ENCODE measurements at places on chromosomes 1 and 21.

- DNase-seq = peak; percentile 53
These were observed 13.6 kb downstream of the PCNX2 start for GRCh38 chr1:233281711-233282581.

GRCh38 chr1:185808631-185809030, 74.4 kb downstream of the HMCN1 start:
- DNase-seq = no peak

- no peak for DNase-seq
These were observed 38.5 kb upstream of the SGIP1 start for GRCh38 chr1:66495495-66495894.

- no peak for DNase-seq
These were observed 7.6 kb downstream of the RNF19B start for GRCh38 chr1:32957017-32957416.

DNA sequence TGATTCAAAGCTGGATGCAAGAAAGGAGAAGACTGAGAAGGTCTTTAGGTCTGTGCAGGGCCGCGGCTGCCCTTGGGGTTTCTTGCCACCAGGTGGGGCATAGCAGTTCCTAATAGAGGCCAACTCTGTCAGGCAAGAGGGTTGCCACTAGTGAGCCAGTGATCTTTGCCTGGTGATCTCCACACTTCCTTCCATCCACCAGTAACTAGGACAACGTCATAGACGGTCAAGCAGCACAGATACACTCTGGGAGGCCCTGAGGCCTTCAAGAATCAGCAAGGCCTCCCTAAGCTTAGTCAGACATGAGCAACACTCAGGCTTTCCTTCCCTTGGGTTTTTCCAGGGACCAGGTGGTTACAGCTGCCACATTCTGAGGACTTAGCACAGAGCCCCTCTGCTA, 32.9 kb upstream of the ATP2B4 start:
- peak; percentile 62 for DNase-seq

DNA sequence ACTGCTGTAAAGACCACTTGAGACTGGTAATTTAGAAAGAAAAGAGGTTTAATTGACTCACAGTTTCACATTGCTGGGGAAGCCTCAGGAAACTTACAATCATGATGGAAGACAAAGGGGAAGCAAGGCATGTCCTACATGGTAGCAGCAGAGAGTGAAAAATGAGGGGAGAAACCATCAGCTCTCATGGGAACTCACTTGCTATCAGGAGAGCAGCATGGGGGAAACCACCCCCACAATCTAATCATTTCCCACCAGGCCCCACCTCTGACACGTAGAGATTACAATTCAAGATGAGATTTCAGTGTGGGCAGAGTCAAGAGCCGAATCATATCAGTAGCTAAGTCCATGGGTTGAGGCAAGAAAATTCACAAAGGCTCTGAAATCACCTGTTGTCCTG, 23.8 kb upstream of the LYPD8 start:
- no peak for DNase-seq

- DNase-seq = peak; percentile 68
These were observed 351.3 kb upstream of the RUNX1 start for GRCh38 chr21:35400233-35400939.

GRCh38 chr1:23611601-23612327, 52.5 kb upstream of the ID3 start:
- peak; percentile 46 for DNase-seq

GRCh38 chr1:38045401-38046332, 926 bp downstream of the POU3F1 start:
- no peak for DNase-seq

DNA sequence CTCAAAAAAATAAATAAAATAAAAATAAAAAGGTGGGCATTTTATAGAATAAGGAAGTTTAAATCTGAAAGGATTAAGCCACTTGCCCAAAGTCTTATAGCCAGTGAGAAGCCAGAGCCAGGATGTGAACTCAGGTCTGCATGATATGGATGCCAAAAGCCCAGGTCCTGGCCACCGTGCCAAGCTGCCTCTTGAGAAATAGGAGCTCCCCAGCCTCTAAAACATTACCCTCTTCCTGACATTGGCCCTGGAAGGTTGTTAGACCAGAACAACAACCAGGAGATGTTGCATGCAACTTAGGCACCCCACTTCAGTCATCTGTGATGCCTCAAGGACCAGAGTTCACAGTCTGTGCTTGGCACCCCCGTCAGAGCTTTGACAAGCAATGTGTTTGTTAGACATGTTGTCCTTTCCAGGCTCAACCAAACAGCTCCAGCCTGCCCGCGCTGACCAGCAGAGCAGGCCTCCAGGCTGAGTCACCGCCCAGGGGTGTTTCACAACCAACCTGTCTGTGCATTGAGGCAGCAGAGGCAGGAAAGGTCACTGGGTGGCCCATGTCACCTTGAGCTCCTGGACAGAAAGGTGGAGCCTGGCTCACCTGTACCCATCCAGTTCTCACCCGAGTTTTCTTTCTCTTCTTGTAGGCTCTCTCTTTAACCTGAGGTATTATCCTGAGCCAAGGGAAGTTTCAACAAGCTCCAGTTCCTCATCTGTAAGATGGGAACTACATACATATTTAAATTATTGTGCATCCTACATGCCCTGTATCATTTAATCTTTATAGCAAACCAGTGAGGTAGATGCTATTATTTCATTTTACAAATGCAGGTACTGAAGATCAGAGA, 14.9 kb upstream of the MED18 start:
- DNase-seq = no peak

GRCh38 chr1:41278076-41278475, 36.0 kb upstream of the SCMH1 start:
- no peak for DNase-seq

DNA sequence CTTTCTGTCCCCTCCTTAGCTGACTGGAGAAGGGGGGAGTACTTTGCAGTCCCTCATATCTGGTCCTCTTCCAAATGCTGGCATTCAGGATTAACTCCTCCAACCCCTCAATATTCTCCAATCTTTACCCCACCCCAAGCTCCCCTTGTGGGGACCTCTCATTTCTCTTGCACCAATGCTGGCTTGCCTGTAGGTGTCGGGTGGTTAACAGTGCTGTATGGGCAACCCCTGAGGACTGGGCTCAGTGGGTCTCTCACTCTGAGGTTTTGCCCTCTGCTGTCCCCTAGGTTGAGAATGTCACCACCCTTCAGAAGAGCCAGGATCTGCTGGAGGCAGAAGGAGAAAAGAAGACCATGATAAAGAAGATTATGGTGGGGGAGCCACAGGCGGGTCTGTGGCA, 27.0 kb downstream of the MROH7 start:
- DNase-seq = no peak

- DNase-seq = no peak
These were observed 471.8 kb downstream of the KCNT2 start for GRCh38 chr1:196136396-196136795.

All from CD4-positive, alpha-beta T cell treated with Interleukin-4 for 4 hours (primary cell).